Activated CD4-positive, alpha-beta T cell treated with anti-CD3 and anti-CD28 coated beads, Interleukin-2, amount 50 U/mL, for 24 hours (primary cell): ENCODE measurements at places on chromosomes 3 and 15.

DNA sequence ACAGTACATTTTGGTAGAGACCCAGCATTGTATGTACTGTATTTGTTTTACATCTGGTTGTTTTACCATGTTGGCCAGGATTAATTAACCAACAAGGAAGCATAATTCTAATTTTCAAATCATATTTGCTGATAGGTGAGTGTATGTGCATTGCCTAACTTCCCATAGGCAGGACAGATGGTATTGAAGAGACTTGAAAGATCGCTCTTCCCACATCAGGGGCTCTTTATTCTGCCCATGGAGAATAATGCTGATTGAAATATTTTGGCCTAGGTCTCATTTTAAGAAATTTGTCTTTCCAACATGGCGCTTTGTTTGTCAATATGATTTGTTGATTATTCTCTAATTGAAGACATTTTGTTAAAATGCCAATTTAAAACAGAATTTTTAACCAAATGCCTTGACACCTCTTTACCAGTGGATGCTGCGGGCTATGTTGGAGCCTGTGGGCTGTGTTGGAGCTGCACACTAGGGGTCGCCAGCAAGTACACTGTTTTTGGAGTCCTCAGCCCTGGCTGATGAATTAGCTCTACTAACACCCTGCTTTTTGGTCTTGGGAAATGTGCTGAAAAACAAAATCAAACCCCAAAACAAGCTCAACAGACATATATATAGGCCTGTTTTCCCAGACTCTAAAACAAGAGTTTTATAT is 5.3 kb downstream of the P2RY12 start:
- DNase-seq = no peak

GRCh38 chr3:97265237-97266005 is 451.0 kb downstream of the EPHA6 start:
- DNase-seq = no peak

DNA sequence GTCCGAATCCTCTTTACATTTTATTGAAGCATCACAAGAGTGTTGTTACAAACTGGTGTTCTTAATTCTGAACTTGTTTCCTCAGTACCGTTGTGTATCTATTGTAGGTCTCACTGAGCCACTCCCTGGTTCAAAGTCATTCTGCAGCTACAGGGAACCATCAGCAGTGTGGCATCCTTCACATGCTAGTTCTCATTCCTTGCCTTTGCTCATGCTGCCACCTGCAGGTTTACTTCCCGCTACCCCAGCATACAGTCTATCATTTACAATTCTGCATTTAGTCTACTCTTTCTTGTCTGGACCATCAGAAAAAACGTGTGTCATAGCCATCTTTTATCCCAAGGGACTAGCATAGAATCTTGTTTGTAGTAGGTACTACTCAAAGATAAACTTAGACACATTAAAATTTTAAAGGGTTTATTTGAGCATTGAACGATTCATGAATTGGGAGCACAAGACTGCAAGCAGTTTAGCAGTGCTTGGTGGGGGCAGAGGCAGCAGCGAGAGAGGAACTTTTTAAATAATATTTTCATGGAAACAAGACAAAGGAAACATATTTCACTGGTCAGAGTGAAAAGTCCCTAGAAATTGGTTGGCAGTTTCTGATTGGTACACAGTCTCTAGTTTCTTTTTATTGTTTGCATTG is 402.1 kb downstream of the CADM2 start:
- no peak for DNase-seq

DNA sequence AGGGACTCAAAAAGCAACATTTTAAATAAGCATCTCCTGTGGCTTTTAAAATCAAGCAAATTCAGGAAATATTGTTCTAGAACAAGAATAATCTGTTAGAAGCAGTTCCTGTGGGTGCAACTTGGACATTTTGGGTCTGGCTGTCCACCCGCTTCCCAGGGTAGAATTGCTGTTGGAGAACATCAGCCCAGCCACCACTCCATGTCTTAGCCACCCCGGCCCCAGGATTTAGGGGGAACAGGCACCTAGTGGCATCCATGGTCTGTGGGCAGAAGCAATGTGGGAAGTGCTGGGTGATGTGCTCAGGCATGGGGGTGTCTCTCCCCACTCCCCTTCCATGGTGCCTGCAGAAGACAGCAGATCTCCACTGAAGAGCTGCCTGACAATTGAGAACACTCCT is 162.6 kb downstream of the KLF13 start:
- DNase-seq = no peak

GRCh38 chr3:135215516-135215915 is 420.5 kb downstream of the EPHB1 start:
- DNase-seq = no peak
